ENCODE measurements at places on chromosomes 6 and 20.

GRCh38 chr20:4613184-4613583 lies 108.5 kb upstream of the PRND start:
- no peak for DNase-seq

GRCh38 chr6:109166673-109167072 lies 71.4 kb downstream of the CEP57L1 start:
- DNase-seq = no peak

GRCh38 chr6:35230950-35231349 lies 17.2 kb downstream of the SCUBE3 start:
- DNase-seq = no peak

- DNase-seq = no peak
Measured at GRCh38 chr6:43886067-43886461, 116.1 kb downstream of the VEGFA start.

DNA sequence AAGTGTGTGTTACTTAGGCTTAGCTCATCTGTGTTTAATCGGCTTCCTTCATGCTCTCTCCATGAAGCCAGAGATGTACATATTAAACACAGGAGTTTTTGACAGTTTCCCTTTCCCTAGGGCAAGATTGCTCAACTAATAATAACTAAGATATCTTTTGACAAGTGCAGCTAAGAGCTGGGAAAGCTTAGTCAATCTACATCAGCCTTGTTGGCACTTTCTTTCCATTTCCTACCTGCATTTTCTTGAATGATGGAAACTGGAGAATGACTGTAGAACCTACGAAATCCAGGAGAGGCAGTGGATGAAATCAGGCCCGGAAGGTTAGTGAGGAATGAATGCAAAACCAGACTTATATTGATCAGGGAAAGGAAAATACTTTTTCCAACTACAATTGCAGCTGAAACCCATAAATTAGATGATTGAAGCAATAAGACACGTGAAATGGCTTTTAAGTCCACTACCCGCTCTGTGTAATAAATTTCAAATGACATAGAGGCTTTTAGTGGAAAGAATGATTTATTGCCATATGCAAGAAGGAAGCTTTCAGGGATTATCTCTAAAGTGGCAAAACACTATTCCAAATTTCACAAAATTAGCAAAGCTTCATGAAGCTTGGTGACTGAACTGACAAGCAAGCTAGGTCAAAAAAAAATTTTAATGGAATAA lies 237.2 kb upstream of the ID4 start:
- no peak for DNase-seq

DNA sequence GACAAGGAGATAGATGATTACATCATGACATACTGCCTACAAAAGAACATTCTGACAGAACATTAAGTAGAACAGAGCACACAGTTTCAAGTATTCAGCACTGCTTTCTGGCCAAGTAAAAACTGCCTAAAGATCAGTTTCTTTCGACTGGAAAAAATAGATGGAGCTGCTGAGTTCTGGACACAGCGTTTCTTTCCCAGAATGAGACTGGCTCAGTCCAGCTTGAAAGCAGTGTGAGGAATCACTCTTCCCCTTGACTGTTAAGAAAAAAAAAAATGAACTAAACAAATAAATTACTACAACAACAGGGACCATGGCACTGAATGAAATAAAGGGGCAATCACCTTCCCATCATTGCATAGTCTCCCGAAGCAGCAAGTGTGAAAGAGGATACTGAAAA lies 4.4 kb upstream of the LYRM2 start:
- DNase-seq = no peak

Data from forelimb muscle (tissue), 1 donor.